ENCODE measurements at places on chromosomes 2 and 18.
A peak's percentile ranks its signal among the peaks of the same experiment; 100 is the strongest.

DNA sequence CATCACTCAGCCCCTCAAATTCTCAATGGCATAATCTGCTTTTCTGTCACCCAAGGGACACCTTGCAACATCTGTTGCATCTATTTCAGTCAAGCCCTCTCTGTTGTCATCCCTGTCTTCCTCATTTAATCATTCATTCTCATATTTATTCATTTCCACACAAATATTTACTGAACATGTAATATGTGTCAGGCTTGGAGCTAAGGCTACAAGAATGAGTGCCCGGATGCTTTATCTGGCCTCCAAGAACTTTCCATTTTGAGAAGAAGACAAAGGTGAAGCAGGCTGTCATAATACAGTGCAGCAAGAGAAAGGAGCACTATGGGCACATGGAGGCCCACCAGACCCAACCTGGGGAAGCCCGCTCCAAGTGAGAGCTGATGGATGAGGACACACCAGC, 15.6 kb downstream of the IL18RAP start:
- no peak for DNase-seq

GRCh38 chr2:218082586-218083351, 13.7 kb downstream of the RUFY4 start:
- no peak for DNase-seq

DNA sequence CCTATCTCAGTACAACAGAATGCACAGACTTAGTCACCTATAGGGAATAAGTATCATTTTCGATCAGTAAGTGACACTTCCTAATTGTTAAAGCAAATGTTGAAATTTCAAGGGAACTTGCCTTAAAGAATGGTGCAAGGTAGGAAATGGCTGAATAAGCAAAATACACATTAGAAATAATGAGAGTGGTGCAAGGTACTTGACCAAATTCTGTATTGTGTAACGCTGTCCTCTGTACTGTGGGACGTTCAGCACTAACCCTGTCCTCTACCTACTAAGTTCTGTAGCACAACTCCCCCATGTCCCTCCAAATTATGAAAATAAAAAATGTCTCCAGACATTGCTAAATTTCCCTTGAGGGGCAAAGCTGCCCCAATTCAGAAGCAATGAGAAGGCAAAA, 19.4 kb downstream of the MMADHC start:
- DNase-seq, result no peak

DNA sequence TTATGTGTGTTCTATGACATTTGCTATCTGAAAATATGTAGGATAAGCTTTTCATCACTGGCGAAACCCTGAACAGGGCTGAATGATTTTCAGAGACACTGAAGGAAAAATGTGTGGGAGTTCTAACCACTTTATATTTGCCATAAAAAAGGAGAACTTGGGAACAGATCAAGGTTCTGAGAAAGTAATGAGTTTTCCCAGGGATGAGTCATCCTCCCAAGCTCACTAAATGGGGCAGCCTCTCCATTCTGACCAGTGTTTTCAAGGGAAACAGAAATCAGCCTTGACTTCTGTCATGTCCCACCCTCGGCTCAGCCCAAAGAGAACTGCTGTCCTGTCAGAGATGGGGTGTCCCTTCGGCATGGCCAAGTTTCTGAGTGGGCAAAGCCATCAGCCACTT, 2109.8 kb upstream of the CELF4 start:
- no peak for DNase-seq

DNA sequence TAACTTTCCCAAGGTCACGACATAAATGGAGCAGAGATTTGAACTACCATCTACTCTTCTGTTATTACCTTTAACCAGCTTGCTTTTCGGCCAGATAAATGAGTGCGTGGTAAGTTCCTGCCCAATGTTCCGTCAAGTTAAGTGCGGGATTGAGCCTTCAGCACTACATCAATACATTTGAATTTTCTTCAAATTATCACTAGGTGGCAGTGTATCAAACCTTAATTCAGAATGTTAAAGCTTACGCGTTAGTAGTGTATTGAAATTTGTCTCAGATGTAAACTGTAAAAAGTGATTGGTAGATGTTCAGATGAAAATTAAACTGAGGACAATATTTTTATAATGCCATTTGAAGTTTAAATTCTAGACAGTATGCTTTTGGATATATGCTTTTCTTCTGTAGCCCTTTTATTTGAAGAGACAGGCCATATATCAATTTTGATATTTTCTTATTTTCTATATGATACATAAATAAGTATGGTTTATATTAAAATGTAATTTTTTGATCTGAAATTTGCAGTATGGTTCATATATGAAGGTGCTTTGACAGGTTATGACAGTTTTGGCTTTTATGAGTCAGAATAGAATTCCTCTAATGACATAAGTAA, 681.3 kb downstream of the ADCYAP1 start:
- DNase-seq, result peak; percentile 49

DNA sequence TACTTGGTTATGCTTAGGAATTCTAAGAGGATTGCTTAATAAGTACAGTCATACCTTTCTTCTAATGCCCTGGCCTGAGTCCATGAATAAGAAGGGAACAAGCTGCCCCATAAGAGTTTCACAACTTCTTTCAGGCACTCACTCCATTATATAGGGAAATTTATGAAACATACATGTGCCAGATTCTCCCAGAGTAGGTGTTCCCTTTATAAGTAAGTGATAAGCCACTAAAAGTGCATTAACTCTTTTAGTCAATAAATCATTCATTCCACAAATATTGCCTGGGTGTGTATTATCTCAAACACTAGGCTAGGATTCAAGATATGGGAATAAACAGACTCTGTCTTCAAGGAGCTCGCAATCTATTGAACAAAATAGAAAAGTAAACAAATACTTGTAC, 84.5 kb upstream of the RBBP8 start:
- peak; percentile 89 for DNase-seq

GRCh38 chr2:5673145-5674025, 18.8 kb upstream of the SOX11 start:
- peak; percentile 47 for DNase-seq

- DNase-seq, result no peak
Observed at GRCh38 chr2:189306525-189306924, 127.0 kb upstream of the COL5A2 start.

- peak; percentile 8 for DNase-seq
Observed at GRCh38 chr2:112542984-112543661, 858 bp downstream of the POLR1B start.

DNA sequence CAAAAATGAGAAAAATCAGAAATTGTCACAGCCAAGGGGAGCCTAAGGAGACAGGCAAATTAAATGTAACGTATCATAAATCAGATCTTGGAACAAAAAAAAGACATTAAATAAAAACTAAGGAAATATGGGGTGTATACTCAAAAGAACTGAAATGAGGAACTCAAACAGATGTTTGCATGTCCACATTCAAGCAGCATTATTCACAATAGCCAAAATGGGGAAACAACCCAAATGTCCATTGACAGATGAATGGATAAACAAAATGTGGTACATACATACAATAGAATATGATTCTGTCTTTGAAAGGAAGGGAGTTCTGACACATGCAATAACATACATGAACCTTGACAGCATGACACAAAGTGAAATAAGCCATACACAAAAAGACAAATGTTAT, 155.8 kb upstream of the KLF7 start:
- DNase-seq, result no peak

DNA sequence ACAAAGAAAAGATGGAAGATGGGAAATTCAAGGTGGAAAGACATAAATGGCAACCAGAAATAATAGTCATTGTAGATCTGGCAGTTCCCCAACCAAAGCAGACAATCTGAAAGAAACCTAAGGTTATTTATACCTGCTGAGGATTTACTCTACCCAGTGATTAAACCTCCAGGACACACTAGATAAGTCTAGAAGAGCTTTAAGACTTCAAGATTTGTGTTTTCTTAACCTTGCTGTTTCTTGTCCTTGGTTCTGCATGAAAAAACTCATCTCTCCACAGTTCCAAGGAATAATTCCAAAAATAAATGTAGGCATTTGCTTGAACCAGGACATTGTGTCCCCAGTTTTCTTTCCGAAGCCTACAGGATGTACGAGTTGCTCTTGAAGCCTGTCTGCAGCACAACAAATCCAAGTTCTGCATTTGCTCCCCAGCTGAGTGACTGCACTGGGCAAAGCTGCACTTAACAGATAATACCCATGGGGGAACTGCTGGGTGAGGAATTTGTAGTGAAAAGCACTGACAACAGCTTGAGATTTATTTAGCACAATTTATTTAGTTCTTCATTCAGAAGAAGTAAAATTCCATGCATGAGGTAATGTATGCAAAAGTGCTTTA, 19.8 kb downstream of the DTNA start:
- DNase-seq, result peak; percentile 9

- no peak for DNase-seq
Observed at GRCh38 chr2:221554769-221555493, 17.2 kb downstream of the EPHA4 start.

DNA sequence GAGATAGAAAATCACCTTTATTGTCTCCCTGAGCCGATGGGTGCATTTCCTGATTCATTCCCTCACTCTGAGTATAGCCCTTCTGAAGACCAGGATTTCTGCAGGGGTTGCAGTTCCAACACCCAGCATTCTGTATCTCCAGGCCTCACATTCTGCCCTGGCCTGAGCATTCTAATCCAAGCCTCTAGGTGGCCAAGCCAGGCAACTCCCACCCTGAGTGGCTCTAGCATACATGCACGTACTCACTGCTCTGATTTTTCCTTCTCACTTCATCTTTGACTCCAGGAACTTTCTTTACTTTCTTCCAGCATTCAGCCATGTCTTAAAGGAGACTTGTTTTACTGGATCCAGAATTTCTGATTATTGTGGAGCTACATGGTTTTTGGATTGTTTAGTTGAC, 100.7 kb upstream of the STK39 start:
- DNase-seq, result peak; percentile 56

DNA sequence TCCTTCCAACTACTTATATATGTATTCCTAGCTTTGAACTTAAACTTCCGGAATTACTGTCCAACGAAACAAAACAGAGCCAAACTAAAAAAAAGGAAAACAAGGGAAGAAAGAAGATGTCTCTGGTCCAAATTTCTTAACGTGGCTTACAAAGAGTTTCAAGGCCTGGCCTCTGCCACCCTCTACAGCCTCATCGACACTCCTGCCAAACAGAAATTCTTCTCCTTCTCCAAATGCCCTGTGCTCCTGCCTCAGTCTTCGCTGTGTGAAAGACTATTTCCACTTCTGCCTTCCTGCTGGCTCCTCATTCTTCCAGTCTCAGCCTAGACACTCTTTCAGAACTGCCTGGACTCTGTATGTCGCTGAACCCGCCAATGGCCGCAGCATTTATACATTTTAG, 249.2 kb downstream of the TXNL1 start:
- DNase-seq, result no peak

- no peak for DNase-seq
Observed at GRCh38 chr2:34037157-34037556, 438.1 kb upstream of the FAM98A start.

GRCh38 chr18:65567372-65567771, 183.4 kb upstream of the CDH7 start:
- DNase-seq, result peak; percentile 38

GRCh38 chr2:108587621-108588020, 53.4 kb downstream of the LIMS1 start:
- DNase-seq, result peak; percentile 81

DNA sequence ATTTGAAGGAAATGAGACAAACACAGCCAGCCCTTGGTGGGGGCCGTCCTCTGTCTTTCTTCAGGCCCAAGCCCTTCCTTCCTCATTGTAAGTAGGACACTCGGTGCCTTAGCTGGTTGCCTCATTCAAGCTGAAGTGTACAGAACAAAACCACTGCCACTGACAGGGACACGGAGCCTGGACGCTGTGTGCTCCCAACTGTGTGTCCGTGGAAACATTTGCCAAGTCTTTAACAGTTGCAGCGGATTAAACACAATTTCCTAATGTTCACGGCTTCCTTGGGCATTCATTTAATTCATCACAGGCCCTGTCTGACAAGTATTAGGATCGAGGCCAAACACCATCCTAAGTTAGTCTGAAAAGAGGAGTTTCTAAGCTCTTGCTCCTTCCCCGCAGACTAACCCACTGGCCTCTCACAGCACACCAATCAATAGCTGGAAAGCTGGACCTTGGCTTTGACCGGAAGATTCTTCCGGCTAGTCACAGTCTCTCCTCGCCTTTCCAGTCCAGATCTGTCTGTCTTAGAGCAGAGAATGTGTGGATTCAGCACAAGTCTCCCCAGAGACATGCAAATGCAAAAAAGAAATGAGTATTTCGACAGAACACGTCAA, 68.7 kb upstream of the ACSL3 start:
- DNase-seq, result peak; percentile 73

- no peak for DNase-seq
Observed at GRCh38 chr2:28430788-28431418, 38.2 kb downstream of the FOSL2 start.

DNA sequence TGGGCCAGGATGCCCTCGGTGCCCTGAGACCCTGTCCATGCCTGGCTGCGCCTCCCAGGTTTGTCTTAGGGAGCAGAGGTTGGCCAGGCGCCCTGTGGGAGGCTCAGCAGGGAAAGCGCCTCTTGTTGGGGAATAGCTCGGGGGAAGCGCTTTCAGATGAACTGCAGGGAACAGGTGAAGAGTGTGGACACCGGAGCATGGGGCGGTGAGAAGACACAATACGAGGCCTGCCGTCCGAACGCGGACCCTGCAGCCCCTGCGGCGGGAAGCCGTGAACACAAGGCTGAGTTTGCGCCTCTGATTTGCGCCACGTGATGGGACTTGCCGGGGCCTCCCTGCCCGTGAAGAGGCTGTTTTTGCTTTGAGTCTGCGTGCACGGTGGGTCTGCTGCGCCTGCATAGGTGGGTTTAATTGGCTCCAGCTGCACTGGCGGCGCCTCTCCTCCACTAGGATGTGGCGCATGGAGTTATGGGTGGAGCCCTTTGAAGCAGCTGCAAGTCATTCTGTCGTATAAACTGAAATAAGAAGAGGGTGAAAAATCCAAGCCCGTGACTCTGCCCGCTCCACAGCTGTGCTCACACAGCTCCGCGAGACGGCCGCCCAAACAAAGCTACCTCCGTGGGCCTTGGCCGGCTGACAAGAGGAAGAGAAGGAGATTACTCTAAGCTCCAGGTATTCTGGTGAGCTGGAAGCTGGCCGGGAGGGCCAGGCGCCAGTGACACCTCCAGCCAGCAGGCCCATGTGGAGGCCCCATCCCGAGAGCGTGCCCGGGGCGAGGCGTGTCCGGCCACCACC, 103.5 kb upstream of the CTDP1 start:
- peak; percentile 62 for DNase-seq

- DNase-seq, result no peak
Observed at GRCh38 chr2:33085646-33086045, 138.9 kb downstream of the LTBP1 start.

- DNase-seq, result no peak
Observed at GRCh38 chr2:31998731-31999383, 12.0 kb downstream of the MEMO1 start.

DNA sequence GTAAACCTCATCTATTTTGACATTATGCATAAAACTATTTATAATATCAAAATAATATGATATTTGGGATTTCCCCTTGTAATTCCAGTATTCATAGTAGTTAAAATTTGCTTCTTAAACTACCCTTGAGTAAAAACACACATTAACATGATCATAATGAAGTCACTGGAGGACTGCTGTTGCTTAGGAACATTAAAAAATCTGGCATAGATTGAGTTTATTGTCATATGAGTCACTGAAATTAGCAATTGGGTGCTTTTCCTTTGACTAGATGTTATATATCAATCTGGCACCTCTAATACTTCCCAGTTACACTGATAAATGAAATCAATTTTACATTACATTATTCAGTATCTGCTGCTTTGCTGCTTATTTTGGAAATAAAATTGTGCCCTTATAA, 57.0 kb upstream of the ZC3H15 start:
- DNase-seq, result no peak

Measured in cardiac muscle cell (in vitro differentiated cells and primary cell).